ENCODE measurements at places on chromosomes 6 and 20. TPM values are rescaled to one million over a fixed set of nuclear protein-coding genes. Genes with fewer than 3 reads are reported as not detected.
A peak's percentile ranks its signal among the peaks of the same experiment; 100 is the strongest.

- DNase-seq = peak; percentile 61
These were observed at the start of gene LRP11 for GRCh38 chr6:149863698-149864577. Gene LRP11 (minus strand): TSS chr6:149864359. CDS start chr6:149864020, 339 bp downstream.

DNA sequence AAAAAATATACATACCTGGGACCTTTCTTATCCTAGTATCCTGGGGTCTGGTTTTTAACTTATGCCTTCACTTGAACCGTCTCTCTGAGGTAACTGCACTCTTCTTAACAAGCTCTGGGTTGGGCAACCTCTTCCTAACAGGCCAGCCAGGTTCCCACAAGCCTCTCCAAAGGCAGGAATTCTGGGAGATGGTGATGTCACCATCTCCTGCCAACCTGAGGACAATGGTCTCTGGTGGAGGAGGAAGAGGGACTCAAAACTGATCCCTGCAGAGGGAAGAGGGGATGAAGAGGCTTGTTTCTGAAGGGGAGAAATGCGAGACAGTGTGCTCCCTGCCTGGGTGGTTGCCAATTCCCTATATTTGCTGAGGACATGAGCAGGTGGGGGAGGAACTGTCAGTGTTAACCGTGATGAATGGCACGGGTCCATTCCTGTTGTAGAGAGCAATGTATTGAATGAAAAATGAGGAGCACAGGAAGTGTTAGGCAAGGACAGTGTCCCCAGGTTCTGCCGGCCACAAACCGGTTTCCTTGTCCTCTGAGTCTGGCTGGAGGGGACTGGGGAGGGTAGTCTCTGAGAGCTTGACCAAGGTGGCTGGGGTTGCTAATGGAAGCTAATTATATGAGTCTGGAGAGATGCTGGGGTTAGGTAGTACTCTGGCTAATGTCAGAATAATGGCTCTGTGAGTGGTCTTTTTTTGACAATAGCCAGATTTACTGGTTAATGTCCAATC lies 95.5 kb downstream of the KCNB1 start:
- DNase-seq = no peak

The LY6G5C gene
- 0.97 TPM for total RNA-seq

GRCh38 chr6:69673298-69673697 lies 123.5 kb downstream of the LMBRD1 start:
- no peak for DNase-seq

DNA sequence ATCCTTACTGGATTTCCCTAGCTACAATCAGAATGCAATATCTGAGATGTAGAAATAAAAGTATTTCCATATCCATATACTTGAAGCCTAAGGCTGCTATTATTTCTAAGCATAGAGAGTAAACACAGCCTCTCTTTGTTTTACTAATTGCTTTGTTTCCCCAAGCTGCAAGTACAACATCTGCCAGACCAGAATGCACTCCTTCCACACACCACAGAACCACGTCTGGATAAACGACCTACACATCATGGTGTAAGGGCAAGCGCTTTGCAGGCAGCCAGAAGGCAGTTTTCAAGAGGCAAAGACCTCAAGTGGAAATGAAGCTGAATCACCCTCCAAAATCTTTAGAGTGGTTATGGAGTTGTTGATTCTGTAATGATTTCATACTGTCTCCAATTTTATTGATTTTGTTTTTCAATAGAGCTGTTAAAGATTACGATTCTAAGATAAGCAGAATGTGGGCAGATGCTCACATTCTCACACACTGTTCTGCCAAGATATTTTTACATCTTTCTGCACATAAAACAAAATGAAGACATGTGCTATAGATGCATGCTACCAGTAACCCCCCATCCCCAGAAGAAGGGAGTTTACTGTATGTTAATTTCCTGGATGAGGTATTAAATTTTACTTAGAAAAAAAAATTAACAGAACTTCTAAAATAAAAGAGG lies 88.8 kb downstream of the THEMIS start:
- no peak for DNase-seq

DNA sequence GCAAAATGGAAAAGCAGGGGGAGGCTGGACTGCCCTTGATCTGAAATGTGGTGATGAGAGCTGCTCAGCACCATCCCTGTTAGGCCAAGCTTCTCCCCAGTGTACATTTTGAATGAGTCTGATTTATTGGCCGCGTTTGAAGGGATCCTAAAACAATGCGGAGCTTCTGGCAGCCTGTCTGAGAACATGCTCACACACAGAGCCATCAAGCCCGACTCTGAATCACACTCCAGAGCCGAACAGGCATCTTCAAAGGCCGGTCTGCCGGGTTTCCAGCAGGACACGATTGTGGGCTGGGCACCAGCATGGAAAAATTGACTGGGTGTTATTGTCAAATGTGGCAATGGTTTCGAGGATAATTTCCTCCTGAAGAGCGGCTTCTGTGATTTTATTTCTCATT lies 235.9 kb downstream of the TFAP2C start:
- DNase-seq = no peak

The OTOR gene
- not detected for total RNA-seq
